ENCODE measurements at places on chromosomes 2 and 18.

DNA sequence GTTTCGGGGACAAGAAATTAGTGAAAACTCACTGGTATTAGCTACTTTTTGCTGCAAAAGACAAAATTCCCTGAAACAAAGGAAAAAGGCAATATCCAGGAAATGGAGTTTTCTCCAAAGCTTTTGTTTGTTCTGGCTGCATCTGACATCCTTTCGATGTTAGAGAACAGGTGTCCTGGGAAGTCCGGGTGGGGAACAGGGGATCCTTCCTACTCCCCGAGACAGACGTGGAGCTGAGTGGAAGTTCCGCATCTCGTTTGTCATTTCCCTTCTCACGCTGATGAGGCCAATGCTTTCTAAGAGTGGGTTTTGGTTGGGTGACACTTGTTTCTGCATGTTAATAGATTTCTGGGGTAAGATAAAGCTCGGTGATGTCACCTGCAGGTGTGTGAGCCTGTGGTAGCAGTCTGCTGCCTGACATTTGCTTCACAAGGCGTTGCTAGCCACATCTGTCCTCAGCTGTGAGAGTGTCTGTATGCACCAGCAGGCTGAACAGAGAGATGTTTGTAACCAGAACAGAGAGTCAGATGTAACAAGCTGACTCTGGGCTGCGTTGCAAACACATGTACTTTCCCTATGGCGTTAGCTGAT is 125.9 kb downstream of the ACOXL start:
- no peak for DNase-seq

DNA sequence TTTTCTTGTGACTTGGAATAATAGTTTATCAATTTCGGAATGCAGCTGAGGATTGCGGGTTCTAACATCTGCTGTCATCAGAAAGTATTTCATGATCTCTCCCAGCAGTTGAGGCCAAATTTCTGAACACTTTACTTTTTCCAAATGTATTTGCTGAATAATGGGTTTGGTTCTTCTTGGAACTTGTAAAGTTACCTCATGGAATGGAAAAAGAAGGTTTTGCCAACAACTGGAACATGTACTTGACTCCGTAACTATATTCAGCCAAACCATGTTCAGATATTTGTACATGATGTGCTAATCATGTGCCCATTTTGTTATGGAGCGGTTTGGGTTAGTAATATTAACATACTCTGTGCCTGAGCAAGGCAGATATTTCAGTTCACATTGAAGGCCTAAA is 119.6 kb downstream of the LCLAT1 start:
- no peak for DNase-seq

GRCh38 chr18:36314754-36315153 is 17.2 kb downstream of the FHOD3 start:
- DNase-seq: no peak

GRCh38 chr18:36589857-36590543 is 238.8 kb downstream of the TPGS2 start:
- no peak for DNase-seq

- no peak for DNase-seq
Observed at GRCh38 chr2:130335226-130335625, 7.5 kb upstream of the IMP4 start.

GRCh38 chr18:66013969-66014368 is 263.2 kb downstream of the CDH7 start:
- no peak for DNase-seq

DNA sequence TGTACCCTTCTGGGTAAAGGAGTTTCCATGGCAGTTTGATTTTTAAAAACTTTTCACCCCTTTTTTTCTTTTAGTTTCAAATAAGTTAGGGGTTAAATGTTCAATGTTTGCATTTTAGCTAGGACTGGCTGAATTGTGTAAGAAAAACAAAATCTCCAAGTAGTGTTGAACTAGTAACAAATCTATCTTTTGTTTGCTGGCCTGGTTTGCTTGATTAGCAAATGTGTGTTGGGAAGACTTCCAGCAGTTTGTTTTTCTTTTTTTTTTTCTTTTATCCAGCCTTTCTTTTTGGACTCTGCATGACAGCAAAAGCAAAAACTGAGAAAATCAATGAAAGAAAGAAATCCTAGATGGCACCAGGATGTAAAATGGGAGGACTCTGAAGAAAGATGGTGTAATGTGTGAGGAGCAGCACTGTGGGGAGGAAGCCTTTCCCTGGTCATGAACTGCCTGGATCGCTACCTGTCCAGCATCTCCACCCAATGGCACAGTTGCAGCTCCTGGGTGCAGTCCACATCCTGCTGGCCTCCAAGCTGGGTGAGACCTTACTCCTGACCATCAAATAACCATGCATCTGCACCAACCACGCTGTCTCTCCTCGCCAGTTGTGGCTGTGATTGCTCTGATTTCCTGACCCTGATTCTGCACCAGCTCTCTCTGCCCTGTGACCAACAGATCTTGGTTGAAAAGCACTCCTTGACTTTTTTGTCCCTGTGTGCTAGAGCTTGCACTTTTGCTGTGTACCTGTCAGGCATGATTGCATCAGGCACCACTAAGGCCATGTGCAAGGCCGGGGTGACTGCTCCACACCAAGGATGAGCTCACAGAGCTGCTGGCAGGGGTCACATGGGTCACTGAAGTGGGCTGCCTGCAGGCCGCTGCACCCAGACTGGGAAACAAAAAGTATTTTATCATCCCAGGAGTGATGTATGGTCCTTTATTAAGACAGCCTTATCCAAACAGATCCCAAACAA is 71.2 kb upstream of the ZNF236 start:
- no peak for DNase-seq

DNA sequence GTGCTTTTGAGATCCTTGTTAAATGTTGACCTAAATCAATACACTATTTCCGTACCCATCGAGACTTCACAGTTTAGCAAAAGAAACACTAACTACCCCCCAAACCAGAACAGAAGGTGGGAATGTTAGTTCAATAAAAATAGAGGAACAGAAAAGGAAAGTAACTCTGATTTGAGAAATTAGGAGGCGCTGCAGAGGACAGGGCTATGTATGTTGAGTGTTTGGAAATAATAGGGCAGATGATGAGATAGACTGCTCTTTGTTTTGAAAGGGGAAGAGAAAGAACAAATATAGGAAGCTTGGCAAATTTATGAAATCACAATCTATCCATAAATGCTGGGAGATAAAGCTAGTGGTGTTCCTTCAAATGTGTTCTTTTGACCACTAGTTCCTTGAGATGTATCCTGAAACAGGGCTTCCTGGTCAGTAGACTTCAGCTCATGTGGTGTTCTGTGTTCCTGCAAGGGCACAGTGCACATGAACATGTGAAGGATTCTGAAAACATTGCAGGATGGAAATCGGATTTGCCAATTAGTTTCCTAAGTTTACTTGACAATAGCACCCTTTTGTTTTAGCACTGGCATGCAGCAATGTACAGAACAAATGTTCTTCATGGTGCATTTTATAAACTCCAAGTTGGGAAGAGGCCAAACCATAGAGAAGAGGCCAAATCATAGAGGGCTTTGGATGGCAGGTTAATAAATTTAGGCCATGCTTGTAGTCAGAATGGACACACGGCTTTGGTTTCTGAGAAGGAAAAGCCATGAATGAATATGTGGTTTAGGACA is 39.8 kb downstream of the RHBDD1 start:
- no peak for DNase-seq

DNA sequence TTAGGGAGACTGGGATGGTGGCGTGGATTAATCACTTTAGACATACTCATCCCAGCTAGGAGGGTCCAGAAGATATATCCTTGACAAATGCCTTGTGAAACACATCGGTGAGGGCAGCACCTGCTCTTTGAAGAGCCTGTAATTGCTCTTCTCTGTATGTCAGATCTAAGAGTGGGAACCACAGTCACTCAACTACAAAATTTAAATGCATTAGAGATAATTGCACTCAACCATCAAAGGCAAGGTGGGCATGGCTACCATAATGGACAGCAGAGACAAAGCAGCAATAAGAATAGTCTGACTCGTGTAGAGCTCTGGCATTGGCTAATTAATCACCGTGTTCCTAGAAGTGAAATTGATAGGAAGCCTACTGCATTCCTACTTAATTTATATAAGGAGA is 96.8 kb downstream of the ERBB4 start:
- no peak for DNase-seq

GRCh38 chr18:53472546-53472945 is 751.9 kb downstream of the MBD2 start:
- DNase-seq: no peak

DNA sequence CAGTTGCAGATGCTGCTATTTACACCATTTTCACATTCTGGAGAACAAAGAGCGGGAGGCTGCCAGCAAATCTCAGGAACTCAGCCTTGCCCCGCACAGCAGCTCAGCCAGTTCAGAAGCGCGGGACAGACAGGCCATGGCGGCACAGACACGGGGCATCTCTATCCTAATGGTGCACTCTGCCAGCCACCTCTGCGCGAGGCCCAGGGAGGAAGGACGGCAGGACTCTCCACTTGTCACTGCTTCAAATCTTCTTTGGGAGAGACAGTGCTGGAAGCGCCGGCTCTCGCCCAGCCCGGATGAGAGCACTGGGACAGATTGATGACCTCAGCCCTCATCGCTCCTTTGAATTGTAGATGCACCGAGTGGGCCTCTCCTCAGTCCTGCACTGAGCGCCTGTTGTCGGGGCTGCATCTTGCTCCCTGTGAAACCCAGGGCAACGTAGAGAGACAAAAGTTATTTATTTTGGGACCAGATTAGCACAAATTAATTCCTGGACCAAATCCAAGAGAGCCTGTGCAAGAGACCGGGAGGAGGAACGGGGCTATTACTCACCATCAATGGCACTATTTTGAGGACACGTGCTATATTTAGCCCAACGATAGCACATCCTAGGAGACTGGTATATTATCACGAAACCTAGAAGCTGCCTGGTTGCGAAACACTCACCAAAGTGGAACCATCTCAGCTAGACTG is 211.4 kb upstream of the SMIM21 start:
- no peak for DNase-seq

GRCh38 chr2:217943446-217944321 is 59.1 kb downstream of the TNS1 start:
- DNase-seq: no peak

- DNase-seq: no peak
Observed at GRCh38 chr18:9817725-9818422, 67.9 kb upstream of the TXNDC2 start.

GRCh38 chr2:113703386-113704299 is 52.8 kb downstream of the SLC35F5 start:
- no peak for DNase-seq

DNA sequence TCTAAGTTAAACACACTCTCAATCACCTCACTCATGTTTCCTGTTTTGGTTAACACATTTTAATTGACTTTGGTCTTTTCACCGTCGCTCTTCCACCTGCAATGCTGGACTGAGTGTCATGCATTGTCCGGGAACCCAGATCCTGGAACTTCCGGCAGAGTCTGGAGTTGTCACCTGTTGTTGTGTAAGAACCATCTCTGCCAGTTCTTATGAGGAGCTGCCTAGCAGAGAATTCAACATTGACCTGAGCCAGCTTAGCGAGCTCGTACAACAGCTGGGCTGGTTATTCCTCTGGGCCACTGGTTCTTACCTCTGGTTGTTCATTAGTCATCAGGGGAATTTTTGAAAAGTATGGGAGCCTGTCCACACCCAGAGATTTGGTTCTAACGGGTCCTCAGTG is 75.7 kb downstream of the BCL2L11 start:
- no peak for DNase-seq

DNA sequence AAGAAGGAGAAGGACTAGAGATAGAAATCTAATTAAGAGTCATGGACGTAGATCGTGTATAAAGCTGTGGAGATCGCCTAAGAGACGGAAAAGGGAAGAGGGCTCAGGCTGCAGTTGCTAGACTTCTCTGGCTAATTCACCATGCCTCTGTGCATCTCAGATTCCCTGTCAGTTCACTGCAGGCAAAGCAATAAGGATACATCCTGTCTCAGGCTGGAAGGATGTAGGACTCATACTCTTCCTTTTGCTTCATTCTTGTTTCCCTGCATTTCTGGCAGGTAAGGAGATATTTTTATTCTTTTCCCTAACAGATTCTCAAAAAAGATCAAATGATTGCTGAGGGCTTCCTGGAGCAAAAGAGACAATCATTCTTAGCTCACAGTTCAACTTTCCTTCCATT is 112.5 kb downstream of the AP1S3 start:
- DNase-seq: no peak

DNA sequence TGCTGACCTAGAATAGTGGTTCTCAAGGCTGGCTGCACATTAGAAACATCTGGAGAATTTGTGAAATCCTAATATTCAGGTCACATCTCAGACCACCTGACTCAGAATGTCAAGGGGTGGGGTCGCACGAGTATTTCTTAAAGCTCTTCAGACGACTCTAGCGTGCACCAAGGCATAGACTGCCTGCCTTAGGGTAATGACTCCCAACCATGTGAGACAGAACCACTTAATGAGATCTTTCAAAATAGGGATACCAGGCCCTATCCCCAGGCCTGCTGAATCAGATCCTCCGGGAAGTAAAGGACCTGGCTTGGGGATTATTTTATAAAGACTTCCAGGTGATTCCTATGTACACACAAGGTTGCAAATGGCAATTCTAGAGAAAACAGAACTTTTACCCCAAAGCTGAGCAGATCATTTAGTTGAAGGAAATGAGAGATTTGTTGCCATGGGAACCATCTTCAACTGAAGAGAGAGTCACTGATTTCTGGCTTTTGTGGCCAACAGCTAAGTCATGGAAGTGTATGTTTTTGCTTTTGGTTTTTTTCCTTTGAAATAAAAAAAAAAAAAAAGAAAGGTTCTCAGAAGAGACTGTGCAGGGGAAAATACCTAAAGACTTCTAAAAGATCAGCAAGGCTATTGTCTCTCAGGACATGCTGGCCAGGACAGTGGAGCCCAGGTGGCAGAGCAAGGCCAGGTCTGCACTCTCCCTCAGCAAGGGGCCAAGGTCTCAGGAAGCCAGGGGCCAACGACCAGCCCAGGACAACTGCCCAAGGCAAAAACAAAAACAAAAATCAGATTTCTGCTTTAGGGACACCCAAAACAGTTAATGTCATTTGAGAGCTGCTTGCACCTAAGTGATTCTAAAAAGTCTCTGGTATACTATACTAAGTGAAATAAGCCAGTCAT is 15.3 kb upstream of the LOXHD1 start:
- DNase-seq: no peak

Measured in cortex of kidney (tissue), 1 donor.